ENCODE measurements at places on chromosomes 6 and 20. TPM values are rescaled to one million over a fixed set of nuclear protein-coding genes. Genes with fewer than 3 reads are reported as not detected.

Gene ARMH2
- not detected for total RNA-seq

- no peaks in the 10 kb centered on the region for H3K36me3 ChIP-seq
- H3K4me3 ChIP-seq = no peak overlapping the region
- peaks cover 100% of the 10 kb centered on the region for H3K27me3 ChIP-seq
- H3K27ac ChIP-seq = no peak overlapping the region
- H3K4me1 ChIP-seq = peaks cover 77% of the 10 kb centered on the region
Observed at GRCh38 chr6:1381481-1382330, 7.7 kb upstream of the FOXF2 start.

- no peaks in the 10 kb centered on the region for H3K36me3 ChIP-seq
- no peak overlapping the region for H3K4me3 ChIP-seq
Observed at GRCh38 chr6:145960918-145961589, 3.1 kb downstream of the SHPRH start.

DNA sequence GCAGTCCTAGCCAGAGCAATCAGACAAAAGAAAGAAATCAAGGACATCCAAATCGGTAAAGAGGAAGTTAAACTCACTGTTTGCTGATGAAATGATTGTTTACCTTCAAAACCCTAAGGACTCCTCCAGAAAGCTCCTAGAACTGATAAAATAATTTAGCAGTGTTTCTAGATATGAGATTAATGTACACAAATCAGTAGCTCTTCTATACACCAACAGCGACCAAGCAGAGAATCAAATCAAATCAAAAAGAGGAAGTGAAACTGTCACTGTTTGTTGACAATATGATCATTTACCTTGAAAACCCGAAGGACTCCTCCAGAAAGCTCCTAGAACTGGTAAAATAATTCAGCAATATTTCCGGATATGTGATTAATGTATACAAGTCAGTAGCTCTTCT lies 21.7 kb downstream of the SERPINB9 start:
- no peak for DNase-seq
- H3K27me3 ChIP-seq = no peaks in the 10 kb centered on the region
- H3K27ac ChIP-seq = peak overlapping the region; percentile 61
- peak overlapping the region; percentile 15 for H3K4me3 ChIP-seq
- H3K36me3 ChIP-seq = no peaks in the 10 kb centered on the region

DNA sequence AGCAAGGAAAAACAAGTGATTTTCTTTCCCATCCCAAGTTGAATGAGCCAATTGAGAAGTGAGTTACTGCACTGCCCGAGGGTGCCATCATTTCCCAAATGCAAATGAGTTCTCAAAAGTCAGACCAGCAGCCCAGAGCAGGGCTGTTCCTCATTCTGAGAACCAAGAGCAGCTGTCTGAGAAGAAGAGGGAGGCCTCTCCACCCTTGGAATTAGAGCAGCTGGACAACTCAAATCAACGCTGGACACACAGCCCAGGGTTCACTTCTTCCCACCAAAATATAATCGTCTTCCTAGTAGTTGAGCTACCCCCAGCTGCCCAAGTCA lies 4.6 kb upstream of the PREX1 start:
- peak; percentile 79 for DNase-seq
- no peaks in the 10 kb centered on the region for H3K36me3 ChIP-seq
- H3K27me3 ChIP-seq = no peaks in the 10 kb centered on the region
- peaks cover 49% of the 10 kb centered on the region for H3K4me1 ChIP-seq
- peak overlapping the region; percentile 67 for H3K27ac ChIP-seq

DNA sequence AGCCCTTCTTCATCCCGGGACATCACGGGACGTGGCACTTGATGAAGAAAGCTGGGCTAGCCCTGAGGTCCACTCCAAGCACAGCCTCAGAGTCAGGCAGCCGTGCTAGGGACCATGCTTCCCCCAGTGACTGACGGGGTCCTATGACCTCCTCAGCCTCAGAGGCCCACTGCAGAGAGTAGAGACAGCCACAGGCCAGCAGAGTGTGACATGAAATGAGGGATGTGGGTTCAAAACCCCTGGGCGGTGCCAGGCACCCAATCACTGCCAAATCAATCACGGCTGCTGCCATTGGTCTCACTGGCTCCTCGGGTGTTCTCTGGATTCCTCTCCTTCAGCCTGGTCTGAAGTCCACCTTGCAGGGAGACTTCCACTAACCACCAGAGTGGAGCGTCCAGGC lies 197.7 kb upstream of the CDH4 start:
- H3K27me3 ChIP-seq = no peaks in the 10 kb centered on the region
- no peaks in the 10 kb centered on the region for H3K4me1 ChIP-seq

GRCh38 chr20:24108581-24108980 lies 120.0 kb upstream of the GGTLC1 start:
- no peaks in the 10 kb centered on the region for H3K4me1 ChIP-seq
- no peak overlapping the region for H3K4me3 ChIP-seq
- H3K27ac ChIP-seq = no peak overlapping the region
- no peaks in the 10 kb centered on the region for H3K27me3 ChIP-seq
- DNase-seq = no peak

DNA sequence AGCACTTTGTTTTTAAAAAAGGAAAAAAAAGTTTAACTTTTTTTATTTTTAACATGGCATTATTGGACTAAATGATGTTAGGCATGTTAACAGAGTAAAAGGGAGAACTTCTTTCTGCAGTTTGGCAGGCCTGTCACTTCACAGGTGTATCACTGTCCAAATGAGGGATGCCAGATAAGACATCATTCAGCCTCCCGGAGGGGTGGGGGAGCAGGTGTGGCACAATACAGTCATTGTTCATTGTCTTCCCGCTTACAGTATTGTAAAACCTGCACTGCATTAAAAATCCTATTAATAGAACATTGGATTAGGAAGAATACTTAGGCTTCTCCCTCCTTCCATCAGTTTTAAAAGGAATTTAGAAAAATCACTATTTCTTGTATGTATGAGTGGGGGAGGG lies 80.7 kb downstream of the CARMIL1 start:
- peaks cover 31% of the 10 kb centered on the region for H3K4me1 ChIP-seq
- H3K4me3 ChIP-seq = no peak overlapping the region
- H3K27ac ChIP-seq = no peak overlapping the region

DNA sequence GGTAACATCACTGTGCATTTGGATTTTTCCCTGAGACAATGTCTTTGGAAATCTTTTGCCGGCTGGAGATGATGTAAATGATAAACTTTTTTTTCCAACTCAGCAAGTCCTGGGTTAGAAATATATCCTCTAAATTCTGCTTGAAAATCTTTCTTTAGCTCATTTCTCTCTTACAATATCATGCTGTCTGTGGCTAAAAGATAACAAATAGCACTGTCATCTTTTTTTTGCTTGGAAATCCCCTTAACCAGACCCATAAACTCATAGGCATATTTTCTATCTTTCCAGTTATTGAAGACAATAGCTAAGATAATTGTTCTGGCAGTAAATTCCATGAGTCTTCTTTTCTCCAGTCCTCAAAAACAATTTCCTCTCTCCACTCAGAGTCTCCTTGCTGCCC lies 481.5 kb downstream of the NKAIN2 start:
- no peak overlapping the region for H3K4me3 ChIP-seq
- H3K36me3 ChIP-seq = no peaks in the 10 kb centered on the region
- H3K4me1 ChIP-seq = no peaks in the 10 kb centered on the region

All from spleen (tissue), 13 donors.